Hematopoietic multipotent progenitor cell (in vitro differentiated cells): ENCODE measurements at places on chromosomes 12 and 14.
A peak's percentile ranks its signal among the peaks of the same experiment; 100 is the strongest.

DNA sequence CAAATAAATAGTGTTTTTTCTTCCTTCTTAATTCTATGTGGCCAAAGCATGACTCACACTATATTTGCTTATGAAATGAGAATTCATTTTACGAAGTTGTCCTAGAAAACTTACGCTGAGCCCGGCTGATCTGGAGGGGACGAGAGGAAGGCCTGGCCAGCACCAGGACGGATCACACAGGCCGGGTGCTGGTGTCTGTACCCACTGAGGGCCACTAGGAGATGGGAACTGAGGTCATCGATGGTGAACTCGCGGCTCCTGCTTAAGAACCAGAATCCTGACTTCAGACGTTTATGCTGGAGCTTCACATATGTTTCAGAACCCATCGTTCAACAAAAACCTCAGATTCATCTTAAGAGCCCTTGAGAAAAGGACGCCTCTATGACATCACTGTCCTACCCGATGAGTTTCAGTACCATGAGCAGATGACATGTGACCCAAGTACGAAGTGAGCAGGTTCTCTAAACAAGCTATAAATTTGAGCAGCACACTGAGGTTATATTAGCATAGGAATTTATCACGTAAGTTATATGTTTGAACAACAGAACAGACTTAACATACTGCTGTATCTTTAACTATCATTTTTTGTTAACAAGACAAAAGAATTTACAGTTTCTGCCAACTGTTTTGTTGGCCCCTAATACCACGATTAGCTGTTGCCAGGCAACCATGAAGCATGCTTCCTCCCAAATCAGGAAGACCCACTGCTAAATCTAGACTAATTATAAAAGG, 111.9 kb downstream of the FOXN3 start:
- peak; percentile 60 for DNase-seq

- DNase-seq: no peak
Measured at GRCh38 chr14:54642801-54643695, 76.1 kb downstream of the SAMD4A start.

GRCh38 chr12:105020241-105020962, 34.3 kb downstream of the NOPCHAP1 start:
- no peak for DNase-seq

DNA sequence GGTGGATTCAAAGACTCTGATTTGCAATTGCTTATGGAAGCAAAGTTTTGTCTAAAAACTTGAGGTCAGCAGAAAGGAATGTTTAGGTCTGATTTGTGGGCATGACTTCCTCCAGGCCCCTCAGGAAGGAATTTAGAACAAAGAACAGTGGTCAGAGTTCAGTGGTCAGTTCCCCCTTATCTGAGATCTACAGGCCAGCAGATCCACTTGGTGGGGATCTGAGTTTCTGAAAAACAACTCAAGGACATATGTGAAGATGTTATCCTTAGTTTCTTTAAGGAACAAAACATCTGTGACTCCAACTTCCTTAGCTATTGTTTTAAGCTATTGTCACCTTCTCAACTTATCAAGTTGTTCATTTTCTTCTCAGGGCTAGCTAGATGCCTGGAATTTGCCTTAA, 28.0 kb upstream of the NAA30 start:
- DNase-seq: no peak

DNA sequence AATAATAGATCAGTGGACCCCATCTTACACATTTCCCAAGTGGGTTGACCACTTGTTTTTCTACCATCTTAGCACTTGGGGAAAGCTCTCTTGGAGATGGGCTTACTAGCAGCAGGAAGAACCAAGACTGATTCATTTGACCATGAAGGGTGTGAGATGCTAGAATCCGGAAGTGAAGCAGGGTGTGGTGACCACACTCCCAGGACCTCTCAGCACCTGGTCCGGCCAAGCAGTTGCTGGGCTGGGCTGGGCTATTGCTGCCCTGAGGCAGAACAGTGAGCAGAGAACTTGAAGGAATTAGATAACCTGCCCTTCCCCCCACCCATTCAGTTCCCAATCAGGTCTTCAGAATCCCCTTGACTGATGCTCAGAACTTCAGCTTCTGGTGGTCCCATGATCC, 24.4 kb downstream of the ADCY6 start:
- no peak for DNase-seq

DNA sequence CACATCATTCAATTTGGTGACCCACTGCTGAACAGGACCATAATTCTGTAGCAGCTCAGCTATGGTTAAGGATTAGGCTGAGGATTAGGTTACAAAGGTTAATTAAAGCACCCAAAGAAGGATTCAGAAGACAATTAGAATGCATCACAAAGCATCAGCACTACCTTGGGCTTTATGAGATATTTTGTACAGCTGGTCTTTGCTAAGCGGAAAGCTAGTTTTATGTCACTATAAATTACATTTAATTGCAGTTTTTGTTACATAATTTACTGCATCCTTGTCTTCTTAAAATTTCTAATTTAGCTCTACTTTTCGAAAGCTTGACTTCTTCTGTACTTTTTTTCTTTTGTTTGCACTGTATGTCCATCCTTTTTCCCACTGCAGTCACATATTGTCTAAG, 711.5 kb downstream of the RPS29 start:
- DNase-seq: no peak

GRCh38 chr12:27493260-27493940, 30.6 kb upstream of the PPFIBP1 start:
- no peak for DNase-seq

- no peak for DNase-seq
Measured at GRCh38 chr14:72664651-72665050, 229.2 kb downstream of the DPF3 start.

DNA sequence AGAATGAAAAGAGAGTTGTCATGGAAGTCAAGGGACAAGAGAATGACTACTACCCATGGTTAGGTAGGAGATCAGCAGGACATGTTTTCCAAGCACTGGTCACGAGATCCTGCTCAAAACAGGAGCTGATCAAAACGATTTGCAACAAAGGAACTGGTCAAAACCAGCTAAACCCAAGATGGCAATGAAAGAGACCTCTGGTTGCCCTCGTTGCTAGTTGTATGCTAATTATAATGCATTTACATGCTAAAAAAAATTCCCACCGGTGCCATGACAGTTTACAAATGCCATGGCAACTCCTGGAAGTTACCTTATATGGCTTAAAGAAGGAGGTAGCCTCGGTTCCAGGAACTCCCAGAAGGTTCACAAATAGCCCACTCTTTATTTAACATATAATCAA, 95.0 kb upstream of the OTX2 start:
- DNase-seq: no peak

- no peak for DNase-seq
Measured at GRCh38 chr14:88614218-88614907, 51.5 kb downstream of the ZC3H14 start.
